Naive thymus-derived CD4-positive, alpha-beta T cell (primary cell): ENCODE measurements at places on chromosomes 6 and 20.

GRCh38 chr20:48528346-48528745 lies 299.5 kb downstream of the PREX1 start:
- no peak for DNase-seq
- H3K36me3 ChIP-seq, result no peaks in the 10 kb centered on the region
- H3K27me3 ChIP-seq, result no peaks in the 10 kb centered on the region
- H3K4me3 ChIP-seq, result no peak overlapping the region

DNA sequence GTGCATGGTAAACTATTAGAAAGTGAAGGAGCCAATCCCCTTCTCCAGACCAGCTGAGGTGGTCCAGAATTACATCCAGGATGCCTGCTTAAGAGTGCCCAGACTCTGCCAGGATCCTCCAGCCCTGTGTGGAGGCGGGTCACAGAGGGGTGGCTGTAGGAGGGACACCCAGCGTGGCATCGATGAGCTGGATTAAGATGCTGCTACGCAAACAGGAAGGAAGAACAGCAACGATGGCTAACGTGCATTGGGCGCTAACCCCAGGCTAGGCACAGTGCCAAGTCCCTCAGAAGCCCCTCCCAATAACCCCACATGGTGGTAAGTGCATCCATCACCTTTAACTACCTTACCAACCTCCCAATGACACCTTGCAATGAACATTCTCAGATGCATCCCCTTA lies 63.9 kb upstream of the MRPS10 start:
- no peak overlapping the region for H3K27ac ChIP-seq
- H3K4me3 ChIP-seq, result no peak overlapping the region
- no peaks in the 10 kb centered on the region for H3K36me3 ChIP-seq
- DNase-seq, result no peak
- H3K4me1 ChIP-seq, result peaks cover 48% of the 10 kb centered on the region

DNA sequence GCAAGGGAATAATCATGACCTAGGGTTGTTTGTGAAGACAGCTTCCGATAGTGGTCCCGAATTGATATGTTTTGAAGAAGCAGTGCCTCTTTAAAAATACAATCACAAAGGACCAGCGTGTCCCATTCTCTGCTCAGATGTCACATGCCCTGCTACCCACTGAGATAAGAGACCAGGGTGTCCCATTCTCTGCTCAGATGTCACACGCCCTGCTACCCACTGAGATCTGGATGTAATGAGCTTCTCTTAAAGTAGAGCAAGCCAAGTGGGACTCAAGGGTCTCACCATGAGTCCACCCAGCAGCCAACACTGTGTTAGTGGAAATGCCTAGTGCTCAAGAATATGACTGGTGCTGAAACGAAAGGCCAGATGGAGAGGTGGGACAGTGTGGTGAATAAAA lies 22.2 kb downstream of the RIN2 start:
- H3K4me1 ChIP-seq, result no peaks in the 10 kb centered on the region
- DNase-seq, result no peak
- no peaks in the 10 kb centered on the region for H3K36me3 ChIP-seq
- no peak overlapping the region for H3K27ac ChIP-seq
- no peak overlapping the region for H3K4me3 ChIP-seq

- no peaks in the 10 kb centered on the region for H3K36me3 ChIP-seq
- H3K27ac ChIP-seq, result peak overlapping the region; percentile 80
- H3K27me3 ChIP-seq, result no peaks in the 10 kb centered on the region
- H3K4me3 ChIP-seq, result peak overlapping the region; percentile 80
- no peak for DNase-seq
Observed at GRCh38 chr6:14118091-14118439, 493 bp downstream of the CD83 start.

DNA sequence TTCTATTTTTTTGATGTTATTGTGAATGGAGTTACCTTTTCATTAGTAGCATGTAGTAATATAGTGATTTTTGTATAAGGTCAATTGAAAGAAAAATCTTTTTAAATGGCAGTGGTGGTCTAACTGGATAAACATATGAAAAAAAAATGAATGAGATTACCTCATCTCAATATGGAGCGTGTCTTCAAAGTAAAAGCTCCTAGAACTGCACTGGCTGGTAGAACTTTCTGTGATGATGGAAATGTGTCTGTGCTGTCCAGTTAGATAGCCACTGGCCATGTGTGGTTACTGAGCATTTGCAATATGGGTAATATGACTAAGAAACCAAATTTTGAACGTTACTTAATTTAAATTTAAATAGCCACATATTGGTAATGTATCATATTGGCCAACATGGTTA lies 44.1 kb downstream of the MRAP2 start:
- H3K27ac ChIP-seq, result no peak overlapping the region
- no peaks in the 10 kb centered on the region for H3K36me3 ChIP-seq
- H3K27me3 ChIP-seq, result no peaks in the 10 kb centered on the region
- H3K4me3 ChIP-seq, result no peak overlapping the region
- no peak for DNase-seq

DNA sequence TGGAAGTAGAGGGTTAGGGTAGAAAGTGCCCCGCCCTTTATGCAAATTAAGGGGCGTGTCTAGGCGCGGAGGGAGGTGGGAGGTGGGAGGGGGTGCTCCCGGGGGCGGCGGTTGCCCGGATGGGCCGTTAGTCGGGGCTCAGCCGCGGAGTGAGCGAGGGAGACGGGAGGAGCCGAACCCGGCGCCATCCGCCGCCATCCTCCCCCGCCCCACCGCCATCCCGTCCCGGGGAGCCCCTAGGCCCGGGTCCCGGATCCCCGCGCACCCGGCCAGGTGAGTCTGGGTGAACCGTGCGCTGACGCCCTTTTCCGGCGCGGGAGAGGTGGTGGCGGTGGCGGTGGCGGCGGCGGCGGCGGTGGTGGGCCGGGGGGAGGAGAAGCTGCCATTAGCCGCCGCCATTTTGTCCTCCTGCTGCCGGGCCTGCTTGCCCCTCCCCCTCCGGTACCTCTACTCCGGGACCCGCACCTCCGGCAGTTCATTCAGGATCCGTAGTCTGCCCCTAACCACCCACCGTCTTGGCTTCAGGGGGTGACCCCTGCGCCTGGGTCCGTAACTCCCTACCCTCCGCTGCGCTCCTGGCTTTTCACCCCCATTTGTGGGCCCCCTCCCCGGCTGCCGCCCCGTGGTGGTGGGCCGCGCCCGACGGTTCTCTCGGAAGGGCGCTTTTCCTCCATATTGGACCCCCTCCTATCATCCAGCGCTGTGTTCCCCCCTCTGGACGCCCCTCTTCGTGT lies at the start of gene PRRC2A:
PRRC2A (plus strand) TSS at position 130 of the 734 bp plus-strand sequence. CDS start 2,075 bp downstream, outside the sequence.
- H3K27ac ChIP-seq, result peak within 1 kb of the TSS; percentile 96
- peak; percentile 86 for DNase-seq
- peaks cover 6% of the 10 kb centered on the region for H3K36me3 ChIP-seq
- H3K4me3 ChIP-seq, result peak within 1 kb of the TSS; percentile 90
- H3K4me1 ChIP-seq, result peaks cover 15% of the 10 kb centered on the region

- no peak overlapping the region for H3K27ac ChIP-seq
- DNase-seq, result no peak
- H3K36me3 ChIP-seq, result no peaks in the 10 kb centered on the region
- no peak overlapping the region for H3K4me3 ChIP-seq
- no peaks in the 10 kb centered on the region for H3K27me3 ChIP-seq
- H3K4me1 ChIP-seq, result no peaks in the 10 kb centered on the region
Observed at GRCh38 chr6:30121446-30122366, 8.8 kb upstream of the TRIM31 start.

DNA sequence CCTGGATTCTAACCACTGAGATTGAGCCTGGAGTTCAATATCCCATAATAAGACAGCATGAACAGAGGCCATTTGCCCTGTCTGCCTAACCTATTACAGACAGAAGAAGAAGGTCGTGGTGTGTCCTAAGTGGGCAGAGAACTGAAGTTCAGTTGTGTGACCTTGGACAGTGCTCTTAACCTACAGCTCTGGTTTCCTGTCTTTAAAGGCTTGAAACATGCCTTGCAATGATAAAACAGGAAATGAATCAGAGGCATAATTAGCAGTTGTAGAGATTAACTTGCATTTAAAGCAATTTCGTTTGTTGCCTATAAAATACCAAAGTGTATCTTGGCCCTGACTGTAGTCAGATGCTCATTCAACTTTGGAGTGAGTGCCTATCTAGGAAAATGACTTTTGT lies 507.2 kb upstream of the CHD6 start:
- DNase-seq, result no peak
- no peaks in the 10 kb centered on the region for H3K4me1 ChIP-seq
- no peak overlapping the region for H3K4me3 ChIP-seq
- no peak overlapping the region for H3K27ac ChIP-seq

GRCh38 chr6:151109869-151110575 lies 129.7 kb upstream of the AKAP12 start:
- no peak overlapping the region for H3K27ac ChIP-seq
- no peaks in the 10 kb centered on the region for H3K4me1 ChIP-seq
- DNase-seq, result no peak
- H3K4me3 ChIP-seq, result no peak overlapping the region
- H3K36me3 ChIP-seq, result no peaks in the 10 kb centered on the region

GRCh38 chr20:50292591-50293283 lies 102.1 kb downstream of the CEBPB start:
- no peak for DNase-seq
- H3K4me3 ChIP-seq, result no peak overlapping the region

DNA sequence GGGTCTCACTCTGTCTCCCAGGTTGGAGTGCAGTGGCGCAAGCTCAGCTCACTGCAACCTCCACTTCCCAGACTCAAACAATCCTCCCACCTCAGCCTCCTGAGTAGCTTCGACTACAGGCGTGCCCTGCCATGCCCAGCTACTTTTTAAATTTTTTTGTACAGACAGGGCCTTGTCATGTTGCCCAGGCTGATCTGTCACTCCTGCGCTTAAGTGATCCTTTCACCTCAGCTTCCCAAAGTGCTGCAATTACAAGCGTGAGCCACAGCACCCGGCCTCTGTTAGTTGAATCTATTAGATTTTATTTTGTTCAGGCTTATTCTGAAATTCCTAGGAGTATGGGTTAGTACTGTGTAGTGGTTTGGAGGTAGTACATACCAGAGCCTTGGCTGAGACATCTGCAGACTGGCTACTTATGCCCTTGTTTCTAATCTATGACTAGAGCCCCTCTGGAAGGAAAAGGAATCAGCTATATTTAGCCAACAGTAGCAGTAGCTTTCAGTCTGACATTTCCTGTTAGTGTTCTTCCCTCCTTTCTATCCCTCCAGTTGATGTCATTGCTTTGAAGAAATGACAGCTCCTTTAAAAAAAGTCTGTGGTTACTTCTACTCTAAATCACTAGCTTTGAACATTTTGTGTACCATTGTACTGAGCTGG lies 74.4 kb downstream of the ITCH start:
- peaks cover 7% of the 10 kb centered on the region for H3K36me3 ChIP-seq
- no peak for DNase-seq
- H3K4me1 ChIP-seq, result no peaks in the 10 kb centered on the region
- H3K27ac ChIP-seq, result peak overlapping the region; percentile 24

- no peaks in the 10 kb centered on the region for H3K36me3 ChIP-seq
- peak overlapping the region; percentile 31 for H3K27ac ChIP-seq
- DNase-seq, result no peak
- peak overlapping the region; percentile 44 for H3K4me3 ChIP-seq
Observed at GRCh38 chr20:2751347-2751877, 49.0 kb downstream of the CPXM1 start.

- no peak for DNase-seq
- no peaks in the 10 kb centered on the region for H3K36me3 ChIP-seq
- no peak overlapping the region for H3K4me3 ChIP-seq
- no peak overlapping the region for H3K27ac ChIP-seq
- no peaks in the 10 kb centered on the region for H3K27me3 ChIP-seq
Observed at GRCh38 chr6:141261016-141261671, 871.6 kb upstream of the GJE1 start.

GRCh38 chr6:33757906-33758305 lies 11.2 kb upstream of the IP6K3 start:
- H3K36me3 ChIP-seq, result no peaks in the 10 kb centered on the region
- DNase-seq, result no peak
- no peaks in the 10 kb centered on the region for H3K4me1 ChIP-seq
- H3K27me3 ChIP-seq, result no peaks in the 10 kb centered on the region
- no peak overlapping the region for H3K27ac ChIP-seq

- H3K27ac ChIP-seq, result no peak overlapping the region
- no peaks in the 10 kb centered on the region for H3K36me3 ChIP-seq
- no peak overlapping the region for H3K4me3 ChIP-seq
- no peak for DNase-seq
- no peaks in the 10 kb centered on the region for H3K4me1 ChIP-seq
- no peaks in the 10 kb centered on the region for H3K27me3 ChIP-seq
Observed at GRCh38 chr6:77231438-77232305, 231.6 kb downstream of the HTR1B start.

GRCh38 chr6:48474830-48475229 lies 363.8 kb upstream of the PTCHD4 start:
- no peak overlapping the region for H3K4me3 ChIP-seq
- H3K4me1 ChIP-seq, result no peaks in the 10 kb centered on the region
- no peaks in the 10 kb centered on the region for H3K36me3 ChIP-seq

- H3K4me1 ChIP-seq, result peaks cover 3% of the 10 kb centered on the region
- no peak overlapping the region for H3K4me3 ChIP-seq
- no peak for DNase-seq
- no peaks in the 10 kb centered on the region for H3K27me3 ChIP-seq
- no peak overlapping the region for H3K27ac ChIP-seq
- no peaks in the 10 kb centered on the region for H3K36me3 ChIP-seq
Observed at GRCh38 chr6:137097057-137097456, 52.3 kb upstream of the IL20RA start.

DNA sequence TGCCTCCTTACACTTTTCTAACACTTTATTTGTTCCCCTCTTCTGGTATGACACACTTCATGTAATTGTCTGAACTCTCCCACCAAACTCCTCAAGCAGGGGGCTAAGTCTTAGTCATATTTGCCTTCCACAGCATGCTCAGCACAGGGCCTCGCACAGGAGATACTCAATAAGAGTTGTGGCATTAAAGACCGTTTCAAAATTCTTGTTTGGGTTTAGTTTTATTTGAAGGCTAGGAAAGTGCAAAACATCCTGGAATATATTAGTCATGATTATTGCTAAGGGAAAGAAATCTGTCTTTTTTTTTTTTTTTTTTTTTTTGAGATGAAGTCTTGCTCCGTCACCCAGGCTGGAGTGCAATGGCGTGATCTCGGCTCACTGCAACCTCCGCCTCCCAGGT lies 137.6 kb upstream of the ECI2 start:
- no peaks in the 10 kb centered on the region for H3K27me3 ChIP-seq
- no peak overlapping the region for H3K4me3 ChIP-seq
- H3K36me3 ChIP-seq, result no peaks in the 10 kb centered on the region
- no peaks in the 10 kb centered on the region for H3K4me1 ChIP-seq
- no peak for DNase-seq
- H3K27ac ChIP-seq, result no peak overlapping the region

- no peak overlapping the region for H3K4me3 ChIP-seq
- H3K4me1 ChIP-seq, result no peaks in the 10 kb centered on the region
- H3K27me3 ChIP-seq, result no peaks in the 10 kb centered on the region
- H3K27ac ChIP-seq, result no peak overlapping the region
- DNase-seq, result peak; percentile 22
Observed at GRCh38 chr6:89032599-89032998, 48.0 kb upstream of the PNRC1 start.

DNA sequence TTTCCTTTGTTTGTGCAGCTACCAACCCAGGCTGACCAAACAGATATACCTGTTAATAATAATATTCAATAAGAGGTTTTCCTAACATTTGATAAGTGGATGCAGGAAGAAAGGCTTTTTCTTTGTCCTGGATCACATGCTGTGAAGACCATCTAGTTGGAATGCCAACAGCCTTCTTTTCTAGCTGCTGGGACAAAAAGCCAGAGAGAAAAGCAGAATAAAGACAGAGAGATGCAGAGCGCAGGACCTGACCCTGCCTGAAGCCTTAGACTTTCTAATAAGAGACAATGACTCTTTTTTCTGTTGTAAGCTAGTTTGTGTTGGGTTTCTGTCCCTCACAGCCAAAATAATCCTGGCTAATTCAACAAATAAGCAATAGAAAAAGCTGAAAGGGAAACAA lies 308.2 kb downstream of the PHF3 start:
- H3K27ac ChIP-seq, result no peak overlapping the region
- no peaks in the 10 kb centered on the region for H3K4me1 ChIP-seq
- no peak overlapping the region for H3K4me3 ChIP-seq
- DNase-seq, result no peak
- no peaks in the 10 kb centered on the region for H3K27me3 ChIP-seq
